SW480 (cell line): ENCODE measurements at places on chromosomes 7 and 10.

DNA sequence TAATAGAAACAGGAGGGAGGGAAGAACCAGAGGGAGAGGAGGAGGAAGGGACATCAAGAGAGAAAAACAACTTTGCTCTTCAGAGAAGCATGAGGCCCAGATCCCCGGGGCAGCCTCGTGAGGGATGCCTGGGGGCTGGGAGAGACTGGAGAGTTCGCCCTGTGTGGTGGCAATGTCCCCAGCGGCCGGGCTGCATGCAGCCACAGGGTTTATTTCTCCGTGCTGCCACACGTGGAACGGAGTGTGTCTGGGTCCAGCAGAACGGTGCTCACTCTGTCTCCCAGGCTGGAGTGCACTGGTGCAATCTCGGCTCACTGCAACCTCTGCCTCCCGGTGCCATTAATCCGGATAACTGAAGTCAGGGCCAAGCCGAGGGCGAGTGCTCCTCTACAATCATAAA is 257.7 kb downstream of the ACTR3B start:
- DNase-seq = no peak

DNA sequence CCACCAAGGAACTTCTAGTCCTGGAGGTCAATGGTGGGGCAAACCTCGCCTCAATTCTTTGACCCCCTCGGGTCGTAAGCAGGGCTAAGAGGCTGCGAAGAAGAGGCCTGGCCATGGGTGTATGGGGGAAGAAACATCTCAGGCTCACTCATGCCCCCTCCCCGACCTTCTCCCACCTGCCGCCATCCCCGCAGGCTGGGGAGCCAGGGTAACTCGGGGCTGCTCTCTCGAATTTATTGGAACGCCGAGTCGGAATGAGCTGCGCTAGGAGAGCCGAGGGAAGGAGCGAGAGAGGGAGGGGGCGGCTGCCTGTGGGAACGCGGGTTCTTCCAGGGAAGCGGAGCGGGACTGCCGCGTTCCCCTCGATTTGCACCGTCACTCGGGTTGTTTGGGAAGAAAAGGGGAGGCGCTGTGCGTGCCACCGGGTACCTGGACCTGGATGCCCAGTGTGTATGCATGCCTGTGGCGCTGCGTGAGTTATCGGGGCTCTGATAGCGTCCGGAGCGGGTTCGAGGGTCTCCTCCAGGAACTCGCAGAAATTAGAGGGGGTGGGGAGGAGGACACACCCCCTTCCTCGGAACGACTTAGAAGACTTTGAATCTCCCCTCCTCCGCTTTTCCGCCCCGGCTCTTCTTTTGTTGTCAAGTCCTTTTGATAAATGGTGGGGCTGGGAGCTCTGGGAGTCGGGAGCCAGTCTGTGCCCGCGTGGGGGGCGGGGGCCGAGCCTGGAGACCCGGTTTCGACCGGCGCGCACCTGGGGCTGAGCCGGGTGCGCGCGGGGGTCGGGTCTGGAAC is 1.8 kb upstream of the ZNF503 start:
- peak; percentile 62 for DNase-seq

GRCh38 chr7:55444786-55445185 is 79.6 kb downstream of the LANCL2 start:
- no peak for DNase-seq

GRCh38 chr7:131226514-131226865 is 101.2 kb upstream of the MKLN1 start:
- no peak for DNase-seq

DNA sequence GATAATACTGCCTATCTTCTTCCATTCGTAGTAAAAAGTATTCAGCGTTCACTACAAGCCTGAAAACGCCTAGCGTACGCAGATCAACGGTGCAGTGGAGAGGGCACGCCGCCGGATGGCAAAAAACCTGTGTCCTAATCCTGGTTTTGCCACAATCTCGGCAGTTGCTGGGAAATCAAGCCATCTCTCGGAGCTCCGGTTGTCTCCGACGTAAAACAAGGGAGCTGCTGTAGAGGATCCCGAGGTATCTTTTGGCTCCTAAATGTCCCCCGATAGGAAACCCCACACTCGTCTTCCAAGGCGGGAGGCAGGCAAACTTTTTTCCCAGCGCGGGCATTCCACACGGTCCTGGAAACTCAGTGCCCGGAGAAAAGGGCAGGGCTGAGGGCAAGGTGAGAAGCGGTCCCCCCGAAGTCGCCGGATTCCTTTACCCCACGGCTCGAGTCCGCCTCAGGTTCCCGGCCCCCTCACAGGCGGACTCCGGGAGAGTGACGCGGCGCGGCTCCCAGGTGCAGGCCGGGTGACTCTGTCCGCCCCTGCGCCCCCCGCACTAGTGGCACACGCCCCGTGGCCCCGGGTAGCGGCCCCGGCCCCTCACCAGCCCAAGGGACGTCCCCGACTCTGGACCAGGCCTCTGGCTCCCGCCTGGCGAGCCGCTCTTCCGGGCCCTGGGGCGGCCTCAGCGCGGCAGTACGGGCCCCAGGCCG is 649 bp downstream of the IDE start:
- DNase-seq = peak; percentile 57

DNA sequence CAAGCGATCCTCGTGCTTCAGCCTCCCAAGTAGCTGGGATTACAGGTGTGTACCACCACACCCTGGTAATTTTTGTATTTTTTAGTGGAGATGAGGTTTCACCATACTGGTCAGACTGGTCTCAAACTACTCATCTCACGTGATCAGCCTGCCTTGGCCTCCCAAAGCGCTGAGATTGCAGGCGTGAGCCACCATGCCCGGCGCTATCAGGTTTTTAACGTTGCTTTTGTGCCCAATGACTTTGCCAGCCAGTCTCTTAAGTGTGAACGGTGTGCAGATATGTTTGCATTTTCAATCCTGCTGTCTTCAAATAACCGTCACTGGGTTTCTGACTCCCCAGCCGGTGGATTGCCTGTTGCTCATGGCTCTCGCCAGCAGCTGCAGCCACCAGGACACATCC is 201.8 kb upstream of the PPP2R2D start:
- no peak for DNase-seq

- no peak for DNase-seq
Measured at GRCh38 chr7:101947899-101948298, 130.5 kb downstream of the CUX1 start.
